ENCODE measurements at places on chromosomes 2 and 18.
A peak's percentile ranks its signal among the peaks of the same experiment; 100 is the strongest.

GRCh38 chr2:163481515-163481914 is 254.3 kb downstream of the FIGN start:
- DNase-seq = no peak

DNA sequence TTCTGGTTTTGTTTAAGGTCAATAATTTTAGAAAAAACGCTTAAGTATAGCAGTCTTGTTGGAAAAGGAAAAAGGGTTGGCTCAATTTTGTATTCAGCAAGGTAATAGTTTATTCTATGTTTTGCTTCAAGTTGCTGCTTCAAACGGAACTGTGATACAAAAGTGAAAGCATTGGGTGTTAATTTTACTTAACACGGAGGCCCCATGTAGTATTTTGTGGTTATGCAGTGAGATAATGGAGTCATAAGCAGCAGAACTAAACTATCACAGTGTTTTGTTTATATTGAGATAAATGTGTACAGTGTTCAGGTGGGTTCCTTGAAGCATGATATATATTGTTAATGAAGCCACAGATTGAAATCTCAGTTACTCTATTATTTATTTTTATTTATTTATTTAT is 67.0 kb upstream of the LYPD6B start:
- DNase-seq = no peak

GRCh38 chr2:164599954-164600589 is 21.2 kb downstream of the GRB14 start:
- peak; percentile 52 for DNase-seq

DNA sequence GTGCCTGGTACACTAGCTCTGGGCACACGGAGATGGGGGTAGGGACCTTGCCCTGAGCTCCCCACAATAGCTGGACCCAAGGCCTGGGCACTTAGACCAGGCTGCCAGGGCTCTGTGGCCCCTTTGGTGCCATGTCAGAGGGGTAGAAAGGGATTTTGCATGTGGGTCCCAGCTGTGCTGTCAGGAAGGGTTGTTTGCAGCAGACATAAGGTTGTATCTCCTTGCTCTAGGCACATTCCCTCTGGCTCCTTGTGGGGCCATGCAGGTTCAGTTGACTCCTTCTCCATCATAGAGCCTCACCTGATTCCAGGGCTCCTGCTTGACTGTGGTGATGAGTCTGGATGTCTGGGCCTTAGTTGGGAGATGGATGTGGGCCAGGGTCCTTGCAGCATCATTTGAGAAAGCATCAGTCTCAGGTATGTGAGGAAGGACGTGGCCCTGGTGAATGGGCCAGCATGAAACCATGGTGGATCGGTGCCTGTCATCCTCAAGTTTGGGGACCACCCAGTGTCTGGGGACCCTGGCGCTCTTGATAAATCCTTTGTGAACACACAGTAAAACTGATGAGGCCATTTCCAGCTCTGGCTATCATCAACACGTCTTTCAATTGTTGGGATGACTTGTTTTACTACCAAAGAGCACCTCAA is 461.9 kb upstream of the HS6ST1 start:
- DNase-seq = no peak

DNA sequence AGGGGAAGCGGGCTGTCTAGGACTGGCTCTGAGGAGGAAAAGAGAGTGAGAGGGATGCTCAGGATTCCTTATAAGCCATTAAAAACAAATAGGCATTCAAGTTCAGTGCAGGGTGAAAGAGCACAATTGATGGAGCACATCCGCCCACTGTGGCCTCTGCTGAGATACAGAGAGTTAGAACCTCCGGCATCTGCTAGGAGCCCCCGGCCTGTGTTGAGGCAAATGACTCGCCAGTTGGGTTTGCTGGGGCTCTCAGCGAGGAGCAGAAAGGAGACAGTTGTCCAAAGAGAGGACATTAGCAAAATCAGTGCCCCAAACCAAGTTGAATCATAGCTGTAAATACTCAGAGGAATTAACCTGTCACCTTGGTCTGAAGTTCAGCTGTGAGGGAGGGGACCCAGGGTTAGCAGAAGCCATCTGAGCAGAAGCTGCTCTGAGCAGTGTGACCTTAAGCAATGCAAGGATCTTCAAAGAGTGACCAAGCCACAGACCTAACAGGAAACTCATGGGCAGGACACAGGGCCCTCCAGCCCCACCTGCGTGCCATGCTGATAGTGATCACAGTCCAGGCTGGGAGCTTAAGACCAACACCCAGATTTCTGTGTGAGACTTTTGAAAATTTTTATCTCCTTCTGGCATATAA is 23.3 kb upstream of the IL18RAP start:
- no peak for DNase-seq

GRCh38 chr2:70716131-70716743 is 51.8 kb downstream of the ADD2 start:
- DNase-seq = peak; percentile 46

- no peak for DNase-seq
Observed at GRCh38 chr2:180205621-180206235, 198.6 kb upstream of the CWC22 start.

- no peak for DNase-seq
Observed at GRCh38 chr2:122236152-122236874, 480.9 kb downstream of the TSN start.

- DNase-seq = no peak
Observed at GRCh38 chr2:178632729-178633128, 152.5 kb downstream of the PLEKHA3 start.

DNA sequence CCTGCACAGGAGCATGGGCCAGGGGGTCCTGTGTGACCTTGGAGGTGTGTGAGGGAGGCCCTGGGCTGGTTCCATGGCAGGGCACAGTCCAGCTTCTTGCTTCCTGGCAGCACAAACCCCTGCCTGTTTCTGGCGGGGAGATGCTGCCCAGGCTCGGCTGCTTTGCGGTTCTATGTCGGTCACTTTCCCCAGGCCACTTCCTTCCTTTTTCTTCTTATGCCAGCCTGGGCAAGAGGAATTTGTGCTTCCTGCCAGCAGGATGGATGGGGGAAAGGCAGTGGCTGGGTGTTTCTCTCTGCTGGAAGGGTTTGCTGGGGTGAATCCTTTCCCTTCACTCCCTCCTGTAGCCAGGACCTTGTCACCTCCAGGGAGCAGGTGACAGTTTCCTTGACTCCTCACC is 24.3 kb downstream of the ASAP2 start:
- no peak for DNase-seq

GRCh38 chr18:60172030-60172429 is 200.5 kb downstream of the MC4R start:
- no peak for DNase-seq

- DNase-seq = no peak
Observed at GRCh38 chr2:190980630-190981209, 33.3 kb downstream of the STAT1 start.

DNA sequence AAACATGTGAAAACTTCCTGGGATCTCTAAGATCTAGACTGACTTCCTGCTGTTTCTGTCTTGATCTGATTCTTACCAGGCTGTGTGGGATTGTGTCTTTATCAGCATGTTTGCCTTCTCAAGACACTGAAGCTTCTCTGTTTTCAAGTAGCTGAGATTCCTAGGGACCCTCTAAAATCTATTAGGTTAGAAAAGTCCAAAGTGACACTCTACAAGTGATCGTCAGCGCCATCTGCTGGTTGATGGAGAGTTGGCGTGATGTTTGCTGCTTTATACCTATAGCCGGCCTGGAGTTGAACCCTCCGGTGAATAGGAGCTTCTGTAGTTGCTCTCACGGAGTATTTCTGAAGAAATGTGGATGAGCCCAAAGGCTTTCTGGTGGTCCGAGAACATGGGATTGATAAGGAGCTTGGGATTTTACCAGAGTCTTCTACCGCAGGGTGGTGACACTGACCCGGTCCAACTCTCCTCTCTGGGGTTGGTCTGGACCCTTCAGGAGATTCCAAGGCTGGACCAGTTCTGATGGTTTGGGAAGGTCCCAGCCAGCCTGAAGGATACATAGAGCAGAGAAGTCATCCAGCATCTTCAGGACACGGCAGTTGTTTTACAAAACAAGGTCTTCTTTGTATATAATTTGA is 96.0 kb upstream of the TTC39C start:
- DNase-seq = peak; percentile 90

GRCh38 chr2:141055531-141055930 is 1075.3 kb downstream of the LRP1B start:
- no peak for DNase-seq

DNA sequence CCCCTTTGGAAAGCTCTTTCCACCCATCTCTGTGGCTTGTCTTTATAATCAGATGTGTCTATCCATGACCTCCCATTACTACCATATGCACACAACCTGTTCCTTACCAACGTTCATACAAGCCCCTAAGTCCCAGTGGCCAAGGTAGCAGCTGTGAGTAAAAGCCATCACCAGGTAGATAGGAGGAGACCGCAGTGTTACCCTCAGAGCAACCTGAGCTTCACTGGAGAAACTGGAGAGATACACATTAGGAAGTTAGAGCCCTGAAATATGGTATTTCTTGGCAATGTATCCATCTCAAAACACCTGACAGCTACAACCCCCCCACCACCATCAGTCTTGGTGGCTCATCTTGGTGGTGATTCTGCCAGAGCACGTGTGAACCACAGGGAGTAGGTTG is 26.0 kb downstream of the LOXHD1 start:
- DNase-seq = no peak

All from H1 (cell line).